Ovary (tissue), 10 donors: ENCODE measurements at places on chromosomes 2 and 18.

DNA sequence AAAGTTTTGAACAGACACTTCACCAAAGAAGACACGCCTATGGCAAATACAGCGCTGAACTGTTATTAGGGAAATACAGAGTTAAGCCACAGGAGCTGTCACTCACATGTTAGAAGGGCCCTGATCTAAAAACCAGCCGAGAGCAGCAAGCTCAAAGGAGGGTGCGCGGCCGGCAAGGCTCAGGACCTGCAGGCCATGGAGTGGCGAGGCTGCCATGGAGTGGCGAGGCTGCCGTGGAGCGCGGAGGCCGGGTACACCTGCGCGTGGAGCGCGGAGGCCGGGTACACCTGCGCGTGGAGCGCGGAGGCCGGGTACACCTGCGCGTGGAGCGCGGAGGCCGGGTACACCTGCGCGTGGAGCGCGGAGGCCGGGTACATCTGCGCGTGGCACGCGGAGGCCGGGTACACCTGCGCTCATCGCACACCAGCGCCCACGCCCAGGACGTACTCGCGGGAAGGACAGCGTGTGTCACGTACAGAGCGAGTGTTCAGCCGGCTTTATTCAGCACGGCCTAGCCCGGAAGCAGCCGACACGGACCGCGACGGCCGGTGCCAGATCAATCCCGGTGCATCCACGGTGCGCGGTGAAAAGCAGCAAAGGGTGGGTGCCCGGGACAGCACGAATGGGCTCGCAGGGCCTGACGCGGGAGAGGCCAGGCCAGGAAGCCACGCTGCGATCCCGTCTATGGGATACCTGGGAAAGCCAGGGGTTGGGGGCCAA lies 68.8 kb downstream of the SLC66A2 start:
- DNase-seq, result no peak

DNA sequence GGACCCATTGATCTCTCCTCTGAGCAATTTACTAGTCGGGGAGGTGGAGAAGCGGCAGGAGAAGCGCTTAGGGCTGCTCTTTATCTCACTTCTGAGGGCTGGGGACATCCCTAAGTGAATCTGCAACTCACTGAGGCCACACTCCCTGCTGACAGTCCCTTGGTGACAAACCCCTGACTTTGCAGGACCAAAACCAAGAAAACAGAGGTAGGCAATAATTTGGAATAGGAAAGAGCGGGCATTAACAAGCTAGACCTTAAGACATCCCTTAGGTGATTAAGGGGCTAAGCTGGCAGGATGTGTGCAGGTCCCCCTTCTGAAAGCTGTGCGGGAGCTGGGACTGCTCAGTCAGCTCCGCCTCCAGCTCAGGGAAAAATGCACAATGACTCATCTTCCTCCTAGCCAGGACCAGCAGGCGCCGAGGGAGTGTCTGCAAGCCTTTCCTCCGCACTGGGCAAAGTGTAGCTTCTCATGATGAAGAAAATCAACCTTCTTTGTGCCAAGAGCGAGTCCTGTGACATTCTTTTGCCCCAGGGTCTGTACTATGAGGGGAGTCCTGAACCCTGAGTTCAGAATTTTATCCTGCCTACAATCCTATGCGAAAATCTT lies 63.3 kb downstream of the BOD1L2 start:
- DNase-seq, result no peak

DNA sequence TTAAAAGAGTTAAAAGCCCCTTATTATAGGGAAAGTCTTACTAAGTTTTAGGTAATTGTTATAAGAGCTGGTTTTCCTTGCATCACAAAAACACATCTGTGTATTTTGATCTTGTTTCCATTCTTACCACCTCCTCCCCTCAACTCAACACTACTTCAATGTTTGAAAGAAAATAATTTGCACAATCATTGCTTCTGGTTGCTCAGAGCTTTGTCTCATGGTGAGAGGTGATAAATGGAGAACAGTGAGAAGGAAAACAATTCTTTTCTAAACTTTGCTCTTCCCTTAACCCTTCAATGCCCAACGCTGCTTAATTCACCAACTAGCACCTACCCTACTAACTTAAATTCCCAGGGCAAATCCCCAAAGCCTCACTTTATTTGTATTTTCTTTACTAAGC lies 268.1 kb upstream of the LINC00305 start:
- no peak for DNase-seq

DNA sequence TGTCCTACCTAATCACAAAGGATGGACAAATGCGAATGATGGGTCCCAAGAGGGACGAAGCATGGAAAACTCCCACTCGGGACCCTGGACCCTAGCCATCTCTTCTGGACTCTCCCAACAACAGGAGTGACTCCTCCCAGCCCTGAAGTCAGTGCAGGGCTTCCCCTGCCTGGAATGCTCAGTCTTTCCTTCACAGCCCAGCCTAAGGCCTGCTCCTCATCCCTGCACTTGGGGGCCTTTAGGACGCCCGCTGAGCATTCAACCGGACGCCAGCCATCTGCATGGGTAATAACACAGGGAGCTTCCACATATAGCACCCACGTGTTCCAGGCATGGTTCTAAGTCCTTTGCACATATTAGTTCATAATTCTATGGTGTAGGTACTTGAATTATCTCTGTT lies 237.5 kb downstream of the KLHL29 start:
- DNase-seq, result no peak

DNA sequence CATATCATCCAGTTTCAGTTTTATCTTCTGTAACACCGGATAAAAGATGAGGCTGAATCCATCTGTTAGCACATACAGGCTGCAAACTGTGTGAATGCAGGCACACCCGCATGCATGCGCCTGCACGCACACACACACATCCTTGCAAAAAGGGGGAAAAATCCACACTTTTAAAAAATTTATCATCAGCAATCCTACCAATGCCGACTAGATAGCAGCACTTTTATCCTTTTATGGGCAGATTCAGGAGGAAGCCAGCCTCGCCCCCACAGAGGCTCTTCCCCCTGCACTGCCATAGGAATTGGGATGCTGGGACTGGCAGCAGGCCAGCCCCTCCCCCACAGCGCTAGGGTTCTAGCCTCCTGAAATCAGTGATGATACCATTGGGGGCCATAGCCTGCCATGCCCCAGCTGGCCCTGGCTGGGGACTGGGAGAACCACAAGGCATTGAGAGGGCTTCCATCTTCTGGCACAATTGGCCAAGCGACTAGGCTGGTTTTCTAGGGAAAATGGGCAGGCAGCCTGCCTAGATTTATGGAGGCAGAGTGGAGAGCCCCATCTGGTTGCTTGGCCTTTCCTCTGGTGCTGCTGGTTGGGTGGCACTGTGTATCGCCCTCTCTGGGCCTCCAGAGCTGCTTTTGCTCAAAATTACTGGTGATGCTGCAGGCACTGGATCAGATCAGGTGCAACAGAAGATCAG lies 25.5 kb downstream of the CYRIA start:
- no peak for DNase-seq
